ENCODE measurements at places on chromosomes 2 and 18.

DNA sequence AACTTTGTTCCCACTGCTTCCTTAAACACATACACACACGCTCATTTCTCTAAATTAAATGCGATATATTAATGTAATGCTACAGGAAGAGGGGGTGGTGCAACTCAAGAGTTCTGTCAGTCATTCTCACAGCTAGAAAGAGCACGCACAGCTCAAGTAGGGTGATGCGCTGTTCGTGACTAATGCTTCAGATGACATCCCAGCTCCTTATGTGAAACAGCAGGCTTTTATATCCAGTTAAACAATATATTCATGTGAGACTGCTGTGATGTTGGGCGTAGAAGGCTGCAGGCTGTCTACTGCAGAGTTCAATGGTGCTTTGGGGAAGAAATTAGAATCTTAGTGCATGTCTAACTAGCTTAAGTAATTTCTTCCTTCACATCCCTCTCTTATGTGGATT lies 912.6 kb upstream of the FSHR start:
- no peak for DNase-seq

DNA sequence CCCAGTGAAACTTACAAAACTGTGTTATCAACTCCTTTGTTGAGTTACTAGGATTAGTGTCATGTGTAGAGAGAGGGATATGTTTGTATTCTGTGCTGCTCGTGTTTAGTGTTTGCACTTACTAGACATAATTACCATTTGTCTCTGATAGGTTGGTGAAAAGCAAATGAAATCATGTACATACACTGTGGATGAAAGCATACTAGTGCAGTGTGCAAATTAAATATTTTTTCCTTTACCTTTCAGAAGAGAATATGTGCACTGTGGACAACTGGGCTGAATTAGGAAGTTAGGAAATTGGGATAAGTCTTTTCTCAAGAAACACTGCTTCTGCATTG lies 1.2 kb downstream of the KIAA1328 start:
- no peak for DNase-seq

DNA sequence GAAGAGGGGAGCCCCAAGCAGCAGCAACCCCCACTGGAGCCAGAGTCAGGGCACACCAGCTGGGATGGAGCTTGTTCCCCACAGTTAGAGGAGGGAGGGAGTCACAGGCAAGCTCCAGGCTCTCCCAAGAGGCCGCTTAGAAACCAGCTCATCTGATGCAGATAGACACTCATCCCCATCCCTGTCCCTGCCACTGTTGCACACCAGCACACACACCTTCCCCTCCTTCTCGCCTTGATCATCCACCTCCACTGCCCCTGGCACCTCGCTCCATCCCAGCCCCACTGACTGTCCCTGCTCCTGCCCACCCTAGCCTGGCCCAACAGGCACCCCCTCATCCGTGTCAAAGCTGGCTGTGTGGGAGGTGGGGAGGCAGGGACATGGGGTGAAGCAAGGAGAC lies 1.5 kb upstream of the RUFY4 start:
- DNase-seq = no peak

DNA sequence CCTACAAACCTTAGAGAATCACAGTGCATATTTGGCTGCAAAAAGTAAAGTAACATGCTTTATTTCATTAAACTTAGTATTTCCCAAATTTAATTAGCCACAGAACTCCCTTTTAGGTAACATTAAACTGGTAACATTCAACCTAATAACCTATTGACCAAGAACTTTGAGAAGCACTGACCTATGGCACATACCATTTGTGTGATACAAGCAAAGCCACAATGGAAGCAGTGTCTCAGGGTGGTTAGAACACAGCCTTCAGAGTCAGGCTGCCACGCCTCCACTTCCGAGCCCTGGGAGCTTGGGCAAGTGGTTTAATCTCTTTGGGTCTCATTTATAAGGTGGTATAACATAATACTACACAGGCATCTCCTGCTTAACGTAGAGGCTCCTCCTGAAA lies 301.4 kb downstream of the PDE11A start:
- no peak for DNase-seq

DNA sequence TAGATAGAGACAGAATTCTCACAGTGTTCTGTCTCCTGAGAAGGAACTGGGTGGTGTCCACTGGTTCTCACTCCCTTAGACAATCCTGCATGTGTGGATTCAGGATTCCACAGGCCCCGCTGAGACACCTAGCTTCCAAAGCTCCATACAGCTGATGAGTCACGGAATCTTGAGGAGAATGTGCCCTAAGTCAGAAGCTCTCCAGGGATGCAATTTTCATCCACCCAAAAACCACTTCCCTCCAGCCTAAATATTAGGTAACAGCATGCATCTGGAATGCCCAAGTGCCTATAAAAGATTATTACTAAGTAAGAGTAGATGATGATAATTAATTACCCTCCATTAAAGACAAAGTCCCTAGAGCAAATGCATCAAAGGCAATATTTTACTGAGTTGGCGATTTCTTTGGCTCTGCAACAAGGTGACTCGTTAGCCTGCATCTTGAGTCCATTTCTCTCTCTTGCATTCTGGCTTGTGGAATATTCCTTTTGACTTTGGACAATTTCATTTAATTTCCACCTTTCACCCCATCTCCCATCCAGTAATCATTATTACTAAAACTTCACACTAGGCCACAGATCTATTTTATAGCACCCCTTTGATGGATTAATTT lies 475.1 kb downstream of the TNS1 start:
- no peak for DNase-seq

DNA sequence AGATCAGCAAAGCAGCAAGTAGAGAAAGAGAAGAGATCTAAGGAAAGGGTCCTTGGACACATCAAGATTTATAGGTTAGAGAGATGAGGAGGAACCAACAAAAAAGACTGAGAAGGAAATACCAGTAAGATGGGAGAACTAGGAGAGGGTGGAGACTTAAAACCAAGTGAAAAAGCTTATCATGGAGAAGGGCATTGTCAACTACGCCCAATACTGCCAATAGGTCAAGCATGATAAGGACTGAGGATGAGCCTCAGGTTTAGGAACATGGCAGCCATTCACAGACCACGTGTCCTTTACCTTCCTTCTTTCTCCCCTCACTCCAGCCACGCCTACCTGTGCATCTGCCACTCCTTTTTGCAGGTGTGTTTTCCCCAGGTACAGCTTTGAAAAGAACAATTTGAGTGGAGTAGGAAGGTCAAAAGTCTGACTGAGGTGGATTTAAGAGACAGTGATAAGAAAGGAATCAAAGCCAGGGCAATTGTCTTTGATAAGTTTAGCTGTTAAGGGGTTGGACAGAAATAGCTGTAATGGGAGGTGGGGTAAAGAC lies 238.7 kb downstream of the STK39 start:
- DNase-seq = no peak

DNA sequence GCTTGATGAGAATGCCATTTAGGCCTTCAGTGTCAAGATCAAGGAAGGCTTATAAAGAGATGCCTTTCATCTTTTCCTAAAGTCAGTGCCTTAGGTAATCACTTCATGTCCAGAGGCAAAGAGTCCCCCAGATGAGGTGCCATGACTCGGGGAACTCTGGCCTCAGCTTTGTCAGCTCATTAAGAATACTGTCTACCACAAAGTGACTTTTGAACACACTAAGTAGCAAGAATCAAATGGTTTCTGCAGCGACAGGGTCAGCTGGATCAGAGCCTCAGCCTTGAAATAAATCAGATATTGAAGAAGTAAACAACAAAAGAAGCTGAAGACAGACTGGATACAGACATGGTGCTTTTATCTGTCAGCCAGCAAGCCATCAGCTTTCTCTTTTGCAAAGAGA lies 120.1 kb upstream of the SLC39A10 start:
- no peak for DNase-seq

DNA sequence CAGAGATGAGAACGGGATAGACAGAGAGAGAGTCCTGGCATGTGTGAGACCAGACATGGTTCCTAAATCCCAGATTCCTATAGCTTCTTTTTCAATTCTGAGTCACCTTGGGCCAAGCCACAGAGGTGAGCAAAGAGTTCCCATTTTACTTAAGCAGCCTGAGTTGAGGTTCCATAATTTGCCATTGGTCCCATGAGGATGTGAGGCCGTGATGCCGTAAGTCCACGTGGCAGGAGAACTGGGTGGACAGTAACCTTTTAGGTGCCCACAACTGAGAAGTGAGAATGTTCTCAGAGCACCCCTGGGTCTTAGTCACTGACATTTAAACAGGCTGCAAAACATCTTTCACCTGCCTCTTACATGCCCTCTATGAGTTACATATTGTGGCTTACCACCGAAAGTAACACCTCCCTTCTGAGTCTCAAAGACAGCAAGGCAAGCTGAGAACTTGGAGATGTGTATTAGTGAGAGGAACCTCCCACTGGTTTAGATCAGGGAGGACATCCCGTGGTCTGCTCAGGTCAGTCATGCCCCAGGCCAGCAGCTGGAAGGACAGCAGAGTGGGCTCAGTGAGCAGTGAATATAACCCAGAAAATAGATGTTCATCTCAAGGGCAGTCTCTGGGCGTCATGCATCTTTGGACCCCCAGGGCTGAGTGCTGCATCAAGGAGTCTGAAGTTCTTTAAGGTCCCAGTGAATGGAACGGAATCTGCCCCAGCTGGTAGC lies 127.9 kb upstream of the LGALSL start:
- no peak for DNase-seq

DNA sequence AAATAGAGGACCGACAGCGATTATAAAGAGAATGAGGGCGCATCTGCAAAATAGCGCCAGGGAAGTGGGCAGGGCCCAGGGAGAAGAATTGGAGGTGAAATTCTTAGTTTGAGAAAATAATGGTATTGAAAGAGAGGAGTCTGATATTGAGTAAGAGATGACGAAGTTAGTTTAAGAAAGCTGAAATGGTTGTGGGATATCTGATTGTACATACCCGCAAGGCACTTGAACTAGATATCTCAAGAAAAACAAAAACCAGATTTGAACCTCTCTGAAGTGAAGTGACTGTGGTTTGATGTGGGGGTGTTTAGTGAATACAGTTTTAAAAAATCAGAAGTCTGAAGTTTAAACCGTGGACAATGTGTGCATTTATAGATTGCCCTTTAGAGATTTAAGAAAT lies 38.9 kb downstream of the ZNF532 start:
- DNase-seq = no peak

- no peak for DNase-seq
These were observed 273.3 kb downstream of the GLI2 start for GRCh38 chr2:121008975-121009374.

- DNase-seq = no peak
These were observed 83.2 kb downstream of the ZAP70 start for GRCh38 chr2:97796465-97797126.

DNA sequence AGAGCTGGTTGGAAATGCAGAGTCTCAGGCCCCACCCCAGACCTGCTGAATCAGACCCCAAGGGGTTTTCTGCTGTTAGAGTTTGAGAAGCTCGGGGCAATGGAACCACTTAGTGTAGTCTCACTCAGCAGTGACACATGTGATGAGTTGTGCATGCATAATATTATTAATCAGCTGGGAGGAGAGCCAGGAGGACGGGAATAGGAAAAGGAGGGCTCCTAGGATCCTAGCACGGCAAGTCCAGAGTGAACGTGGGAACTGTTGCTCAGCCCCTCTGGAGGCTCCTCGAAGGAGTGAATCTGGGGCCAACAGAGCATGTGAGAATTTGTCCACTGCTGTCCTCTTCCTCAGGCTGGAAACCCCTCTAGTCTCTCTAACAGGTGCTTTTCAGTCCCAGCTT lies 87.1 kb downstream of the HS1BP3 start:
- no peak for DNase-seq

GRCh38 chr2:189137519-189137918 lies 42.0 kb downstream of the COL5A2 start:
- DNase-seq = no peak

Data from right lobe of liver (tissue), 6 donors.